B cell (primary cell): ENCODE measurements at places on chromosomes 7 and 10. TPM values are rescaled to one million over a fixed set of nuclear protein-coding genes. Genes with fewer than 3 reads are reported as not detected.

GRCh38 chr10:35720366-35720765 lies 78.3 kb upstream of the FZD8 start:
- no peak for DNase-seq

GRCh38 chr7:92462560-92462959 lies 15.2 kb downstream of the ERVW-1 start:
- no peak for DNase-seq

DNA sequence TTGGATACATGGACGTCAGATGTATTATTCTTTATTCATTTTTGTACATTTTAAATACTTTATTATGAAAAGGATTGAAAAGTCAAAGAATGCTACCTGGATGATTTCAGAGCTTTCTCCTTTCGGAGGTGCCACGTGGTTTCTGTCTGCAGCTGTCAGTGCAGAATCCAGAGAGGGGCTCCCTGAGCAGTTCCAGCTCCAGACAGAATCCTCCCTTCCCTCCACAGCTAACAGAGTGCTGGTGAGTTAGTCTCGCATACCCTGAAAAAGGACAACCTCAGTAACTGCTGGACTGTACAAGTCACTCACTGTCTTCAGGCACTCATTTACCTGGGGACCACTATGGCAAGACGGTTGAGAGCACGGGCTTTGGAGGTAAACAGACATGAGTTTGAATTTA lies 10.9 kb downstream of the DNMBP start:
- no peak for DNase-seq

DNA sequence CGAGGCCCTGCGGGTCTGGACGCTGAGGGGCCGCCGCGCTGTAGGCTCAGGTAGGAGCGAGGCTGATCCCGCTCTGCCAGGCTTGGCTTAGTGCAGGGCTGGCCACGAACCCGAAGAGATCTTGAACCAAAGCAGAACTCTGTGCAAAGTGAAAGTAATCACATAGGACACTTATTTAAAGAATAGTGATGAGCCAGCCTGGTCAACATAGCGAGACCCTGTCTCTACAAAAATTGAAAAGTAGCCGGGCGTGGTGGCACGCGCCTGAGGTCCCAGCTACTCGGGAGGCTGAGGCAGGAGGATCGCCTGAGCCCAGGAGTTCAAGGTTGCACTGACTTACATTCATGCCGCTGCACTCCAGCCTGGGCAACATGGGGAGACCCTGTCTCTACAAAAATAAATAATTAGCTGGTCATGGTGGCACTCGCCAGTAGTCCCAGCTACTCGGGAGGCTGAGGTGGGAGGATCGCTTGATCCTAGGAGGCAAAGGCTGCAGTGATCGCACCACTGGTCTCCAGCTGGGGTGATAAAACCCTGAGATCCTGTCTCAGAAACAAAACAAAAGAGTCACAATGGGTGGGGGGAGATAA lies 541 bp downstream of the ZSCAN25 start:
- DNase-seq, result no peak

Gene UNC5B
- not detected in 2 replicates for total RNA-seq

Gene EVX1
- total RNA-seq, result not detected in 2 replicates

DNA sequence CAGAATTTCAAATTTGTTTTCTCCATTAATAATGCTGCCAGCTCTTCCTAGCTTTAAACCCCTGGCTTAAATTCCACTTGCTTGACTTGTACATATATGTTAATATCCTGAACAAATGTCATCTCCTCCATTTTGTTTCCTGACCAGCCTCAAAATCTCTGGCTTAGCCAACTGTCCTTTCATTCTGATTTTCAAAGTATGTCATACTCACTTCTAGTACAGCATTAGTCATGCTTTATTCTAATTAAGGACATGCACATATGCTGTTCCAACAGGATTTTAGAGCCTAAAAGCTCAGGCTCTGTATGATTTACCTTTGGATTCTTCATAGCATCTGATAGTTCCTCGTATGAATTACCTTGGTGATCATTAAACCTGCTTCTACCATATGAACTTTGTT lies 158.3 kb downstream of the ZNF438 start:
- DNase-seq, result no peak

DNA sequence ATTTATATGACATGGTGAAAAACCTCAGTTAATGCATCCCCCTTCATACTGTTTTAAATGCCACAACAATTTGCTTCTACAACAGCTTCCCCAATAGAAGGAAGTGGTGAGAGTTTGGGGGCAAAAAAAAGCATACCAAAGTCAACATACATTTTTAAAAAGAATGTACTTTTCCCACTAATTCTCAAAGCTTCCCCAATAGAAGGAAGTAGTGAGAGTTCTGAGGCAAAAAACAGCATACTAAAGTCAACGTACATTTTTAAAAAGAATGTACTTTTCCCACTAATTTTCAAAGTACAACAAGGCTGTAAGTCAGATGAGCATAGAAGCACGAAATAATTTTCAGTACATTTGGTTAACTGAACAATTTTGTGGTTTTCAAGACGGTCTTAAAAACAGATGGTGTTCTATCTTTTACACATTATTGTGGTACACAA lies 24.0 kb downstream of the WASL start:
- DNase-seq, result no peak

DNA sequence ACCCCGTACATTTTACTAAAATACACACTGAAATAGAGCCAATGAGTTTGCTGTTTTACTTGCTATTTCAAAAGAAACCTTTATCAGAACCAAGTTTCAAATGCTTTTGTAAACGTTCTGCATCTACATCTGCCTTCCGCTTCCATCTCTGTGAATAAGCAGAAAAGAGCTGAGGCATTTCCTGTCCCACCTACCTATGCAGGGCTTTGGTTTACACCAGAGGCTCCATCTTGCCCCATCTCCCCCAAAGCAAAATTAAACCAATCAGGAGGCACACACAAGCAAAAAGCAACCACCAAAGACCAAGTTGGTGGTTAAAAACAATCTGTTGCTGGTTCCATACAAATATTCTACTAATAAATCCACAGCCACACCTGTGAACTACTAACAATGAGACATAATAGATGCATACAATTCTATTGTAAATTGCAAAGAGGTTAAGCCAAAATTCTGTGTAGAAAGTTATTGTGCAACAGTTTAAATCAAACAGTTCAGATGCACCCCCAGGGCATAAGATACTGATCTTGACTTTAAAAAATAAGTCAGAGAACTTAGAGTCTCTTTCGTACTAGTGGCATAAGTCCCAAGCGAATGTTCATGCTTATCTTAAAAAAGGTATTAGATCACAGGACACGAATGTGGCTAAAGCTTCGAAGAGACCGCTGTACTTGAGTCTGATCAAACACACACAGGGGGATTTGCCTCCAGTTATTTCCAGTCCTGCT lies 83.9 kb downstream of the FGFR2 start:
- no peak for DNase-seq

- no peak for DNase-seq
Observed at GRCh38 chr7:8205031-8205387, 57.0 kb downstream of the ICA1 start.

DNA sequence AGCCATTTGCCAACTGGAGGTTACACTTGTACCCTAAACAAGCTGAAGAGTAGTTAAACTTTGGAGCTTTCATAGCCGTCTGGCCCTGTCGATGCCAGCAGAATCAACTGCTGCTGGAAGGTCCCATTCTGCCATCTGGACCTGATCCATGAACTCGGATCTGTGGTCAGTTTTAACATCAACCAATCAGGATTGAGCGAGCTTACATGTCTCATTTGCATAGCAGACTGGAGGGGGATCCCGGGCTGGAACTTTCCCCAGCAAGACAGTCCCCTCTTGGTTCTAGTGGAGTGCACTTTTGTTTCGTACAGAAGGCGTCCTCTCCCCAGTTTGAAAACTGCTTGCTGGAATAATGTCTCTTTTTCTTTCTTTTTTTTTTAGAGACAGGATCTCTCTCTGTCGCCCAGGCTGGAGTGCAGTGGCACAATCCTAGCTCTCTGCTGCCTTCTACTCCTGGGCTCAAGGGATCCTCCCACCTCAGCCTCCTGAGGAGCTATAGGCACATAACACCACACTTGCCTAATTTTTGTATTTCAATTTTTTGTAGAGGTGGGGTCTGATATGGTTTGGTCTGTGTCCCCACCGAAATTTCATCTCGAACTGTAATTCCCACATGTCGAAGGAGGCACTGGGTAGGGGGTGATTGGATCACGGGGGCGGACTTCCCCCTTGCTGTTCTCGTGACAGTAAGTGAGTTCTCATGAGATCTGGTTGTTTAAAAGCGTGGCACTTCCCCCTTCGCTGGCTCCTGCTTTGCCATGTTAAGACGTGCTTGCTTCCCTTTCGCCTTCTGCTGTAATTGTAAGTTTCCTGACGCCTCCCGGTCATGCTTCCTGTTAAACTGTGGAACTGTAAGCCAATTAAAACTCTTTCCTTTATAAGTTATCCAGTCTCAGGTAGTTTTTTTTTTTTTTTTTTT lies 42.8 kb upstream of the SEPHS1 start:
- DNase-seq, result peak; percentile 44

GRCh38 chr7:6071406-6071805 lies 40.2 kb downstream of the ANKRD61 start:
- DNase-seq, result peak; percentile 71

Gene VIM
- total RNA-seq, result 333 and 343 TPM in 2 replicates

- DNase-seq, result no peak
Observed at GRCh38 chr7:123537026-123537642, 2.7 kb upstream of the IQUB start.

GRCh38 chr10:59829024-59829423 lies 75.8 kb upstream of the MRLN start:
- no peak for DNase-seq

Gene TCAF2
- total RNA-seq, result 15.9 and 16.0 TPM in 2 replicates

Gene OLAH
- total RNA-seq, result not detected in 2 replicates

- DNase-seq, result no peak
Observed at GRCh38 chr7:150341263-150342120, at the start of gene RARRES2. Gene RARRES2, minus strand, starts transcription at chr7:150341629. Its CDS starts 1,020 bp downstream, at chr7:150340609.

DNA sequence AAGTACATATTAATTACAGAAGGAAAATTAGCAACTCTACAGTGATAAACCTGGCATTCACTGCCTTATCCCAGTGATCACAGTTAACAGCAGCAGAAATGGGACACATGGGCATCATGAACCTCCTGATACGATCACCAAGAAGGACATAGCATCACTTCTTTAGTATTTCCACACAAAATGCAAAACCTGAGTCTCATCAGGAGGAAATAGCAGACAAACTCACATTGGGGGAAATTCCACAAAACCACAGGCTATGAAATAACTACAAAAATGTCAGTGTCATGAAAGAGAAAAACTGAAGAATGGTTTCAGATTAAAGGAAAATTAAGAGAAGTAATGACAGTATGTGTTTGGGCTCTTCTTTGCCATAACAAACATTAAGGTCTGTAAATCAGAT lies 12.0 kb upstream of the PURB start:
- DNase-seq, result no peak

GRCh38 chr10:3791974-3792633 lies 7.1 kb upstream of the KLF6 start:
- no peak for DNase-seq

GRCh38 chr10:5518143-5518542 lies 6.6 kb upstream of the CALML3 start:
- DNase-seq, result no peak

DNA sequence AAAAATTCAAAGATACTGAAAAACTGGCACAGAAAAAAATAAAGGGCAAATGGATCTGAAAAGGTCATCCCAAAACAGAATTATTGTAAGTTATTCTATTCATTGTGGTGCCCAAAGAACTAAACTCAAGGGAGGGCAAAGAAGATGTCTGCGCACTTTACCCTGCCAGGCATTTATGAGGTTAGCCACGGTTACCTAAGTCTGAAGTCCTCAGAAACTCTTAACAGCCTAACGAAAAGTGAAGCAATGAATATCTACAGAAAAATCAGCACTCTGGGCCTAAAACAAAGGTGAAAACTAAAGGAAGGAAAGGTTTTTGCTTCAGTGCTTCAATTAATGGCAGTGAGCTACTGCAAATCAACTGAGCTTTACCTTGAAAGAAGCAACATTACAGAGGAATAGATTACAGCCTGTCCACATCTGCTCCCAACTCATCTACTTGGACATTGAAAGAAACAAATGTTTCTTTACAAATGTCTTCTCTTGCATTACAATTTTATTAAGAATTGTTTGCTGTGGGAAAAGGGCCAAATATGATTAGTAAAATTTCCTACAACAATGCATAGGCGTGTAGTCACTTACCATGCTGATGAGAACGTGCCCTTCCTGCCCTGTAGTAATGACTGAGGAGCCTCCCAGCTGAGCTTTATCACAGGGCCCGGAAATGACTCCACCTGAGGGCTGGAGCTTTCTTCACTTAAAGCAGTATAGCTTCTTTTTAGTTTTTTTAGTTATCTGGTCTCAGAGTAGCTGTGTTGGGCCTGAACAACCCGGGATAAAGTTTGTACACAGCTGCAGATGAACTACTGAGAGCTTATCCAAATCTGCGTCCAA lies at the start of gene TUBAL3:
Gene TUBAL3 (minus strand): TSS at position 621 of the 834 bp plus-strand sequence. CDS start 36 bp downstream, at position 585.
- no peak for DNase-seq

Gene ACHE
- total RNA-seq, result 0.15 and 0.24 TPM in 2 replicates

GRCh38 chr10:17175551-17175950 lies 25.9 kb downstream of the TRDMT1 start:
- DNase-seq, result no peak

DNA sequence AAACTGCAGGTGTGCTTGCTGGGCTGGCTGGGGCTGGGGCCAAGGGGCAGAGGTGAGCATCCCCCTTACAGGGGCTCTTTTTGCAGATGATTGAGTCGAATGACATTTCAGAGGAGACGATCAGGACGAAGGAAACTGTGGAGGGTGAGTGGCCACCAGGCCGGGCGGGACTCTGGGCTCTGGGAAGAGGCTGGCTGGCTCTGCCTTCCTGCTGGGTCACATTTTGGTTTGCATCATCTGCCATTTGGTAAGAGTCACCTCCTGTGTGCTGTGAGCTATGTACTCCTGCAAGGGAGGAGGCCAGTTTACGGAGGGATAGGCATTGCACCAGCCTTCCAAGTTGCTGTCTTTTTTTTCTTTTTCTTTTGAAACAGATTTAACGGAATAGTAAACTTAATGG lies 73.0 kb upstream of the GTF2IRD1 start:
- no peak for DNase-seq

GRCh38 chr10:60513281-60513680 lies 123.6 kb upstream of the ANK3 start:
- DNase-seq, result peak; percentile 55

Gene SLC26A3
- total RNA-seq, result not detected in 2 replicates

DNA sequence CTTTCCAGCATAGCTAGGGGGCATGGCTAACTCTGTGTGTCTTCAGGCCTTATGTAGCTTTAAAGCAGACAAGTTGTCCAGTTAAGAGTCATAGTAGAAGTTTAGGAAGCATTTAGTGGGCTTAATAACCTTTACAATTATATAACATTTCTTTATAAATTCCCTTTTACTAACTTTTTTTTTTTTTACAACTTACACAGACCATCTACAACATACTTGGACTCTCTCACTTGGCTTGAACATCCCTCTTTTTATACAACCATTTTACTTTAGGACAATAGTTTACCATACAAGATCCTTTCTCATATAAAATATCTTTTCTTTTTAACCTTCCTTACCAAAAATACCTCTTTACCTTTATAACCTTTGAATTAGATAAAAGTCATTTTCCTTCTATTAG lies 26.3 kb downstream of the SP4 start:
- no peak for DNase-seq
